Fibroblast of skin of abdomen (primary cell): ENCODE measurements at places on chromosomes 5 and 9.

DNA sequence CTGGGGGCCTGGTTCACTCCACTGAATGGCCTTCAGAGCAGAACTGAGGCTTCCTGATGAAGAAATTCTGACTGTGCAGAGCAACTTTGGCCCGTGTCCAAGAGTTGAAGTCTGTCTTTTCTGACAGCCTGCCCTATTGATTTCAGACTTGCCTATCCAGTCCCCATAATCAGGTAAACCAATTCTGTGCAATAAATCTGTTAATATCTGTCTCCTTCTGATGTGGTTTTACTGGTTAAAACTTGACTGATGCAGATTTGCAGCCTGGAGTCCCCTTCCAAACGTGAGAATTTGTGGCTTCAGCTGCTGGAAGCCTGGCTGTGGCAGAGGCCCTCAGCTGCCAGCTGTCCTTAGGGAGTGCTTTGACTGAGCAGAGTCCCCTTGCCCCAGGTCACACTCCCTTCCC is 283.9 kb upstream of the ANKRD55 start:
- peak; percentile 29 for DNase-seq

DNA sequence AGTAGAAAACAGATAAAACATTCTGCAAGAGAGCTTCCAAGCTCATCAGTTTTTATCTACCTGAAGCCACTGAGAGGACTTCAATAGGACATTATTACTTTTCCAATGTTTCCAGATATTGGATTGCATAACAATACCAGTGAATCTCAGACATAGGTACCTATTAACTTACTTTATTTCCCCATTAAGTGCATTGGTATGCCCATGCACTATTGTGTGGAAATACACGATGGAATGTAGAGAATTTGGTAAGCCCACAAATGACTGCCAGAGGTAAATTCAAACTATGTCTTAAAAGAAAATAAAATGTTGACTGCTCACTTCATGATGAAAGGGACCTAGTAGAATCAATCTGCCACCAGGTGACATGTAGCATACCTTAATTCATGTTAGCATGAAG is 48.1 kb upstream of the PRR16 start:
- DNase-seq: peak; percentile 17

GRCh38 chr5:180395540-180396274 is 42.6 kb upstream of the GFPT2 start:
- no peak for DNase-seq

DNA sequence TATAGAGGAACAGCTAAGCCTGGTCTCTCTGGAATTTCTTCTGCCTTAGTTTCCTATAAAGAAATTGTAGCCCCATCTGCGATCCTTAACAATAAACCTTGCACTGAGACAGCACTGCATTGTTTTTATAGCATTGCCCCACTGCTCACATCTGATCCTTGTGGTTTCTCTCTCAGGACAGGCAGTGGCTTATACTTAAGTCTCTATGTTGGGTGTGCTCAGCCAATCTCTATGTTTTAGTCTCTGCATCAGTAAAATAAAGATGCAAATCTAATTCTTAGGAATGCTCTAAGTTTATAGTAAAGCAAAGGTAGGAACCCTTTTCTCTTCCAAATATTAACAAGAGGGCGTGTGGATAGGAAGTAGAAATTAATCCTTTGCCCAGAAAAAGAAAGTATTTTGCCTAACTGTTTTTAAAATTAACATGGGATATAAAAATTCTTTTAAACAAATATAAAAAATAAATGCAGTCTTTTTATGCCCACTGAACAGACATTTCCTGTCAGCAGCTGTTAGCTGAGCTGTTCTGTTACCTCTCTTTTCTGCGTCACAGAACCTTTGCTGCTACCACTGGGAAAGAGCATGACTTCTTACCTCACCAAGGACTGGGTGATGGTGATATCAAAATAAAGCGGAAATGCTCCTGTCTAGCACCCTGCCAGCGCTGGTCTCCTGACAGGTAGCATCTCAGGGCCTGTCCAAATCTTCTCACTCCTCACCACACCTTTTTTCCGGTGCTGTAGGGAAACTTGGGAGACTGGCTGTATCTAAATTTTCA is 29.5 kb downstream of the MRPS27 start:
- DNase-seq: no peak

DNA sequence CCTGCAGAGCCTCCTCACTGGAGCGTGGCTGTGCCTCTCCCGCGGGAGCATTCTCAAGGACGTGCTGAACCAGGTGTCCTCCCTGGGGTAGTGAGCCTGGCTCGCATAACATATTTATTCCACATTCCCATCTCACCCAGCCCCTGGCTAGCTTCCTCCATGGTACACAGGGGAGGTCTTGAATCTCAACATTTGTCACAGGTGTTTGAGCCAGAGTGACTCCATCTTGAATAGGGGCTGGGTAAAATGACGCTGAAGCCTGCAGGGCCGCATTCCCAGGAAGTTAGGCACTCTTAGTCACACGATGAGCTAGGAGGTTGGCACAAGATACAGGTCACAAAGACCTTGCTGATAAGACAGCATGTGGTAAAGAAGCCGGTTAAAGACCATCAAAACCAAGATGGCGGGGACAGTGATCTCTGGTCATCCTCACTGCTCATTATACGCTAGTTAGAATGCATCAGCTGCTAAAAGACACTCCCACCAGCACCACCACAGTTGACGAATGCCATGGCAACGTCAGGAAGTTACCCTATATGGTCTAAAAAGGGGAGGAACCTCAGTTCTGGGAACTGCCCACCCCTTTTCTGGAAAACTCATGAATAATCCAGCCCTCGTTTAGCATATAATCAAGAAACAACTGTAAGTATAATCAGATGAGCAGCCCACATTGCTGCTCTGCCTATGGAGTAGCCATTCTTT is 273.8 kb upstream of the IRX4 start:
- no peak for DNase-seq

- no peak for DNase-seq
Measured at GRCh38 chr5:72691751-72692150, 124.7 kb upstream of the TNPO1 start.

- peak; percentile 44 for DNase-seq
Measured at GRCh38 chr9:96618209-96619123, 1.2 kb downstream of the CDC14B start.

- no peak for DNase-seq
Measured at GRCh38 chr5:14810928-14811572, 60.5 kb downstream of the ANKH start.

DNA sequence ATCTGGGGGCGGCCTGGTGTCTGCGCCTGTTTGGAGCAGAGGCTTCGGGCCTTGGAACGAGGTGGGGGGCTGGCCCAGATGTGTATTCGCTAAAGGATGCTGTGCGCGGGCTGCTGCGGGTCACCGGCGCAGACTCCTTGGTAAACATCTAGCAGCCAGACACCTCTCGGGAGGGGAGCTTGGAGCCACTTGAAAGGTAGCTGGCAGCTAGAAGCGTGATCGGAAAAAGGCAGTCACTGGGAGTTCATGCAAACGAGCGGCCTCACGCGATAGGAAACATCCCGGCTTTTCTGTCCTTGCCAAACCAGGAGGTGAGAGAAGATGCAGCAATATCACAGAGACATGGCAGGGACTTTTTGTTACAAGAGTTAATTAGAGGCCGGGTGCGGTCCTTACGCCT is 8.1 kb downstream of the LAMC3 start:
- no peak for DNase-seq

DNA sequence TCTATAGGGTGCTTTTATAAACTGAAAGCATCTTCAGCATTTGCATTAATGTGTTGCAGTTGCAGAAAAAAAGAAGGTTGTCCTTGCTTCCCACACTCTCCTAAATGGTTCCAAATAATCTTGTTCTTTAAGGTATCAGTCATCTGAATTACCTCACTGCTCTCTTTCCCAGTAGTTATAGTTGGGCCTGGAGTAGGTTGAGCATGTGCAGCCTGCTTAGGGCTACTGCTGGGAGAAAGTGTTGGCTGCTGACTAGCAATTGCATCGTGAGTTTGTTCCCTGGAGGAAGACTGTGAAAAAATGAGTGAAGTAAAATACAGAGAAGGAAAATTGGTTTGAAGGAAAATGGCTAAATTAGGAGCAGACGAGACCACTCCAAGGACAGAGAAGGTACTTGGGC is 74.5 kb downstream of the PRR16 start:
- peak; percentile 63 for DNase-seq

GRCh38 chr9:131679261-131680020 is 60.4 kb downstream of the RAPGEF1 start:
- no peak for DNase-seq

GRCh38 chr5:44546286-44546685 is 157.1 kb upstream of the FGF10 start:
- peak; percentile 55 for DNase-seq

DNA sequence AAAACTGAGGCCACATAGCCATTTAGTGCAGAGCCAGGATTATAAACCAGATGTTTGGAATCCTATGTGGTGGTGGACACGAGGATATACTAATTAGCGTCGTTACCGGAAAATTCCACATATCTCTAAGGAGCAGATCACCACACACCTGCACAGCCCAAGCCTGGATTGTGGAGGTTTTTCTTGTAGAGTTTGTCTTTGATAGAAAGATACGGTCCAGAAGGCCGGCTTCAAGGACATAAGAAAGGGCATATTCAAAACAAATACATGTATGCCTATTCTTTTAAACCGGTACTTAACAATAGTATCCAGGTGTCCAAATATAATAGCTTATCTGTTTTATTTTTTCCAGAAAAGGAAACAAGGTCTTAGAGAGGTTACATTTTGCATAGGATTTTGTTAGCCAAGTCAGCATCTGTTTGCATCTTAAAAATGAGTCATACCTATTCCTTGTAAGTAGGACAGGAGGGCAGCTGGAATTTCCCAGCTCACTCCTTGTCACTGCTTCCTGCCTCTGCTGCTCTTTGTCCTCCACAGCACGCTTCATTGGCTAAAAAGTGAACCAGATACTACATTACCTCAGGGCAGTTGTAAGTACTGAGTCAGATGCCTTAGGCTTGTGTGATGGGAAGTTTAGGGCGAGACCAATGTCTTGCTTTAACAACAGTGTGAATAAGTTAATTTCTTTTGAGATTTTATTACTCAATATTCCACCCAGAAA is 3.6 kb downstream of the TMC1 start:
- peak; percentile 96 for DNase-seq

- DNase-seq: no peak
Measured at GRCh38 chr5:83723031-83723430, 2.4 kb upstream of the HAPLN1 start.

DNA sequence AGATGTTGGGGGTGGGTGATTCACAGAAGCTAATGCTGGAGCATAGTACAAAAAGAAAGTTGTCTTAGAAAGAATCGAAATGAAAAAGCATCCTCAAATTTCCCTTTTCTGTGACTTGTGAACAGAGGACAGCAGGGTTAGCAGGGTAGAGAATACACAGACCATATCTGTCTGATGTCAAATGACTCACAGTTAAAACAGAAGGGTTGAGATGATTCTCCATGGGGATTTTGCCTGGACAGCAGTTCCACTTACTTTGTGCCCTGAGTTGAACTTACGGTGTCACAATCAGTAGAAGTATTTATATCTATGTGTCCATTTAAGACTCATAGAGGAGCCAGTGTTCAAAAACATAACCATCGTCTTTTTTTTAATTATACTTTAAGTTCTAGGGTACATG is 801.6 kb downstream of the KCTD16 start:
- no peak for DNase-seq

GRCh38 chr5:3301306-3301705 is 294.3 kb upstream of the IRX1 start:
- no peak for DNase-seq

- DNase-seq: no peak
Measured at GRCh38 chr9:135747311-135747710, 45.3 kb downstream of the KCNT1 start.

GRCh38 chr5:149422366-149423048 is 43.4 kb upstream of the IL17B start:
- DNase-seq: peak; percentile 79
